ENCODE measurements at places on chromosomes 6 and 20.

DNA sequence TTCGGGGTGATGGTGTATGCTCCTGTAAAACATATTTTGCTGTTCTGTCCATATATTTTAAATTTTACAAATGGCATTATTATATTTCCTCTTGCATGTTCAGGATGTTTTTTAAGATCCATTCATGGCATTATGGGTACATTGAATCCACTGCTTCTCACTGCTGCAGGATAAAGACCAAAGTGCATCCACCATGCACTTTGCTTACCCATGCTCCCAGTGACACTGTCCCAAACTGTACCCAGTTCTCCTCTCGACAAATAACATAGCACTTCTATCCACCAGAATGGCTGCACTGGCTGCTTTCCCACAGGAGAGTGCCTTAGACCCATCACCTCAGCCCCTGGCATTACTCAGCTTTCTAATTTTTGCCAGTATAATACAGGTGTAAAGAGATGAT, 29.7 kb downstream of the MTRES1 start:
- DNase-seq: no peak

GRCh38 chr6:3290931-3291211, 32.1 kb downstream of the PSMG4 start:
- no peak for DNase-seq

DNA sequence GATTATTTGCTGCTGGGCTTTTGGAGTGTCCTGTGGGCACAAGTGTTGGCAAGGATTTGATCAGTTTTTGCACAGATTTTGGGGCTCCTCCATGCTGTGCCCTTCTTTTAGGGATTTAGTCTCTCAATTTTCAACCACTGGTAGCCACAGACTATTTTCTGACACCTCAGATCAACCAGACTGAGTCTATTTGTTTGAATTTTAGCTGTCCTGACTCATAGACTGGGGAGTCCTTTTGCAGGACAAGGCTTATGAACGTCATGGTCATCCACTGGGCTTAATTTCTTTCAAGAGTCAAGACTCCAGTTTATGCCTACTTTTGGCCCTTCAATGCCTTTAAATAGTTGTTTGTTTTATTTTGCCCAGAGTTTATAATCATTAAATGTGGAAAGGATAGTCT, 59.3 kb downstream of the BCKDHB start:
- DNase-seq: no peak

GRCh38 chr20:38947931-38948362, 14.2 kb upstream of the DHX35 start:
- no peak for DNase-seq

DNA sequence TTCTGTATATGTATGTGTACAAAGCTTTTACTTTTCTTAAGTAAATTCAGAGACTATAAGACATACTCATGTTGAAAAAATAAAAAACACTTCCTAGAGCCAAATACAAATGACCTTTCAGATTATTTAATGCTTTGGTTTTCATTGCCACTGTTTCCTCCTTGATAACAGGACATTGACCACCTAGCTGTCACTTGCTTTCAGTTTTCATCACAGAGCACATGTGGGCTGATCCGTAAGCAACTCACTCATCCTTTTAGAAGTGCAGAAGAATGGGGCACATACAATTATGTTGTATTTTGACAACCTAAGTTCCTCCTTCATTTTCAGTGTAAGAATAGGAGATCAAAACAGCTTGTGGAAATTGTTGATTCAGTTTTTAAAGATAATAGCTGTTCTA, 6.2 kb downstream of the ZBTB2 start:
- DNase-seq: no peak

GRCh38 chr6:24802271-24803059, 3.7 kb upstream of the ARMH2 start:
- peak; percentile 51 for DNase-seq

- DNase-seq: peak; percentile 79
Measured at GRCh38 chr20:25867776-25868649, 171.4 kb upstream of the ZNF337 start.

GRCh38 chr6:28323813-28324424, 12.0 kb downstream of the ZSCAN31 start:
- DNase-seq: no peak

- DNase-seq: no peak
Measured at GRCh38 chr6:147891671-147892070, 383.2 kb downstream of the SAMD5 start.

- DNase-seq: no peak
Measured at GRCh38 chr6:10303608-10304506, 111.0 kb downstream of the TFAP2A start.

GRCh38 chr6:6331393-6331792, 10.9 kb upstream of the F13A1 start:
- no peak for DNase-seq

GRCh38 chr20:32522776-32523612, 62.1 kb downstream of the NOL4L start:
- DNase-seq: peak; percentile 55

GRCh38 chr6:52317211-52317610, 32.7 kb upstream of the MCM3 start:
- no peak for DNase-seq

DNA sequence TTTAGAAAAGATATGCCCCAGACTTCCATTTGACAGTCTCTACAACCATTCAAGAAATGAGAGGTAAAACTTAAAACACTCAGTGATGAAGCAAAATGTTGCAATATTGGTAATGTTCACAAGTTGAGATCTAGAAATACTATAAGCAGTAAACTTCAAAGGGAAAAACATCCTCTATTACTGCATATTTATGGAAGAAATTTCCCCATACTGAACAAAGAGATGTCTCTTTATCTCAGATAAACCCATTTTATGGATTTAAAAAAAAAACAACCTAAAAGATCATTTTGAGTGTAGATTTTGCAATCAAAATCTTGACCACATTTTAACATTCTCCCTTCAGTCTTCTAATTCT, 177.8 kb upstream of the TAB2 start:
- DNase-seq: no peak
